ENCODE measurements at places on chromosomes 3 and 15.

DNA sequence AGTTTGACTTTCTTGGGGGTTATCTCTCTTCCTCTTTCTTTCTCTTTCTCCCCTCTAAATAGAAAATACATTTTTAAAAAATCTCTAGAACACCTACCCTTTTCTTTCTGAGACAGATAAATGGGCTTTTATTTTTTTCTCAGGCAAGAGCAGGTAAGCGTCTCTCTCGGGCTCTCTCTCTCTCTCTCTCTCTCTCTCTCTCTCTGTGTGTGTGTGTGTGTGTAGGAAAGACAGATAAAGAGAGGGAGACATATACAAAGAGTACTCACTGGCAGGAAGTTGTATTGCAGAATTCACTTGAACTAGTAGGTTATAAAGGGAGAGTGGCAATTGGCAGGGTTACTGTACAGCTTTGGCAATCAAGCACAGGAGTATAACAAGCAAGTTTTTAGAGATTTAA lies 118.1 kb upstream of the LSAMP start:
- DNase-seq = no peak

DNA sequence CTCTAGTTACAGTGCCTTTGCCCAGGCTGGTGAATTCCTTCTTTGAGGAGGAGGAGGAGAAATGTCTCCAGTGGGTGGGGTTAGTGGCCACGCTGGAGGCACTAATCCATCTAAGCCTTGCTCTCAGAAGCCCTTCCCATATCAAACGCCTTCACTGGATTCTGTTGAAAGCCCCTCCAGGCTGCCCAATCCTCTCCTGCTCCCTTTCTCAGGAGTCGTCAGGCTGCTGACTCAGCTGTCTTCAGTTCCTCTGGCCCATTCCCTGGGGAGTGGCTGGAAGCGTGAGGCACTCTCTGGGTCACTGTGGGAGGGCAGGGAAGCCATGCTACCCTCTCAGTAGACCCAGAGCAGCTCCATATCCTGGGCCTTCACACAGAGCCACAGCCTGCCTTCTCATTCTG lies 2.7 kb downstream of the AP2M1 start:
- DNase-seq = no peak

DNA sequence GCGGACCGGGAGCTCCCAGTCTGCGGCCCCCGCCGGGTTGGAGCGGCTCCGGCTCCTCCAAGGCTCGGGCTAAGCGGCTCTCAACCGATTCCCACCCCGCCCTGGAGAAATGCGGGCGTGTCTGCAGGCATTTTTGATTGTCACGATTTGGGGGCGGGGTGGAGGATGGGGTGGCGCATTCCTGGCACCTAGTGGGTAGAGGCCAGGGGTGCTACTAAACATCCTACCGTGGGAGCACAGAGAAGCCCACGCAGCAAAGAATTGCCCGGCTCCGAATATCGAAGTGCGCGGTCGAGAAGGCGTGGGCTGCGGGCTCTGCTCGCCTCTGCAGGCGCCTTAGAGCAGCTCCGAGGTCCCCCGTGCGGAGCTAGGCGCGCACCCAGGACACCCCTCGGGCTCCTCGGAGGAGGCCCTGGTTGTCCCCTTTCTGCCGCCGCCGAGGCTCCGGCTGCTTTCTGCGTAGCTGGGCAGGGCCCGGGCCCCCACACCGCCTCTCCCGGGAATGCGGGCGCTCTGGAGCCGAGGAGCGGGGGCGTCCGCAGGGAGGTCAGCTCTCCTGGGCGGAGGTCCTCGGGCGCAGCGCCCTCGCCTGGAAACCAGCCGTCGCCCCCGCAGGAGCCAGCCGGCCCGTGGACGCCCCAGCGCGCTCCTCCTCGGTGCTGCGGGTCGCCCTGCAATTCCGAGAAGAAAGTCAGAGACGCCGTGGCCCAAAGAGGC lies 16.5 kb upstream of the LAMP3 start:
- DNase-seq = peak; percentile 54

DNA sequence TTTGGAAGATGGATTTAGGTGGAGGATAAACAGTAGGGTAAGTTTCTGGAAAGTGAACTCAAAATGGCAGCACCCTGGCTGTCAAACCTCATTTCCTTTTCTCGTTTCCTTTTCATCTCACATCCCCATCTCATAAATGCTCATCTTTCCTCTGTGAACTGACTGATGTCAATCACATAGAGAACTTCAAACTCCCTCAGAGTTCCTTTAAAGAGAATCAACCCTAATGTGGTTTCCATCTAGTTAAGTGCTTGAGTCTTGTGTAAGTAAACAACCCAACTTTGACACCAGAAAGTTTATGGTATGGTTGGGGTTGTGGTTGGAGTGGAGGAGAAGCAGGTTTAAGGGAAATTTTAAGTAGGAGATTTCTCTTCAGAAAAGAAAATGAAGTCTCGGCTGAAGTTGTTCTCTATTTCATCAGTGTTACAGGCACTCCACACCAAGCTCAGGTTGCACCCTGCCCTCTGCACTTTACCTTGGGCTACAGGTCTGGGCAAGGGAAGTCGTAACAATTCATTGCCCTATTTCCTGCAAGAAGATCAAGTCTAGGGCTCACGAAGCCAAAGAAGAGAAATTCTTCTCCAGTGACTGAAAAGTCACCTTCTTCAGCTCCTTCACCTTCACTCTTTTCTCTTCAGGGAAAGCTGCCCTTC lies 34.4 kb upstream of the TNIK start:
- DNase-seq = no peak

DNA sequence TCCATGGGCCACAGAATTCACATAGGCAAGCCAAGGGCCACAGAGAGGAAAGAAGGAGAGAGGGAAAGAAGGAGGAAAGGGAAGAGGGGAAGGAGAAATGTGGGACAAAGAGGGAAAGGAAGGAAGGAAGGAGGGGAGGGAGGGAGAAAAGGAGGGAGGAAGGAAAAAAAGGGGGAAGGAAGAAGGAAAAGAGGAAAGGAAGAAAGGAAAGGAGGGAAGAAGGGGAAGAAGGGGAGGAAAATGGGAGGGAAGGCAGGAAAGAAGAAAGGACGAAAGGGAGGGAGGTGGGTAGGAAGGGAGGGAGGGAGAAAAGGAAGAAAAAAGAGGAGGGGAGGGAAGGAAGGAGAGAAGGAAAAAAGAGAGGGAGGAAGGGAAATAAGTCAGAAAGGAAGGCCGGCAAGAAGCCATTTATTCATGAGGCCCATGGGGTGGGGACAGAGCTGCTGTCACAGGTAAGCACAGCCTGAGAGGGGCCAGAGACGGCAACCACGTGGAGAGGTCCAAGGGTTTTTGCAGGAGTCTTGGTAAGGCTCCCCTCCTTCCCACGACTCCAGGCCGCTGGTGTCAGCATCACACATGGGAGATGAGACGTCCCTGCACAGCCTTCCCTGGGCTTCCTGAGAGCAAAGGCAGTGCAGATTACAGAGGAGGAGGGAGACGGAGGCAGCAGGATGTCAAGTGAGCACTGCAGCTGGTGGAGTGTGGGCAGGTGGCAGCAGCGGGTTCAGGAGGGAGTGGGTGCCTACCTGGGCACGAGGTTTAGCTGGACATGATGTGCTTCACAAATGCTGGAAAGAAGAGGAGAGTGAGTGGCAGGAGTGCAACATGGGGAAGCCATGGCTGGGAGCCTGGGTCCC lies 5.5 kb downstream of the MYL3 start:
- DNase-seq = no peak

GRCh38 chr3:126102530-126102951 lies 18.6 kb upstream of the SLC41A3 start:
- no peak for DNase-seq

- no peak for DNase-seq
Measured at GRCh38 chr3:31390466-31390865, 142.3 kb upstream of the STT3B start.

DNA sequence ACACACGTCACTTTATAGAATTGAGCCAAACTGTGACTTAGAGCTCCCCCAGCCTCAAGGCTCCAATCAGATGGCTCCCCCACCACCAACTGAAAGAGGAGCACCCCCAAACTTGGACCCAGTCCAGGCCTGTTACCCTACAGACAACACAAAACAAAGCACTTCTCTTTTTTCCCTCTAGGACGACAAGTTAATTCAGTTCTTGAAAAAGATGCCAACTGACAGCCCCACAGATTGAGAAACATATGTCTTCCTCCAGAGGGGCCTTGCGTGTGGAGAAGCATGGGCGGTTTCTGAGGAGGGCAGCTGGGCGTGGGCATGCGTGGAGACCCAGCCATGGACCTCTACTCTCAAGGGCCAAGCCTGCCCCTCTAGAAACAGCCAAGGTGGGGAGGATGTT lies 229.5 kb downstream of the SHQ1 start:
- no peak for DNase-seq

DNA sequence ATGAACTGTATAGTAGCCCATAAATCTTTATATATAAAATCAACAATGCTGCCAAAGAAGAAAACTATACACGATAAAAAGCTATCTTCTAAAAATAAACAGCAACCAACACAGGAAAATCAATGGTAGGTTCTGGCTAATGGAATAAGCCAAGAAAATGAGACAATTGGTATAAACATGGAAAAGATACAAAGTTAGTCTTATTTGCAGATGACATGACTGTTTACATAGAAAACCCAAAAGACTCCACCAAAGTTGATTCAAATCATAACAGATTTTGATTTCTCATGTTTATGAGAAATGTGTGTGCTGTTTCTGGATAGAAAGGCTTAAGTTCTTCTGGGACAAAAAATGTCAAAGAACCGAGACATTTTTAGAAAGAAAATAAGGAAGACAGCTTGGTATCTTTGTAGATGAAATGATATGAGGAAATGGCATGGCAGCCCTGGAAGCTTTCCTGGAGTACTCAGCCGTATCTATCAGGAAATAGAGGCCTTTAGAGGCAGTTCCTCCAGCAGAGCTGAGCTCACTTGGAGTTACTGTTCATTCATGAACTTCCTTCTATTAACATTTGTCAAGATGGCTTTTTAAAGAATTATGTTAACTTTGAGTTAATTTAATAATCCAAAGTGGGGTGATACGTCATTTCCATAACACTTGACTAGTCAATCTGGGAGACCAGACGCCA lies 36.7 kb upstream of the VILL start:
- DNase-seq = no peak

DNA sequence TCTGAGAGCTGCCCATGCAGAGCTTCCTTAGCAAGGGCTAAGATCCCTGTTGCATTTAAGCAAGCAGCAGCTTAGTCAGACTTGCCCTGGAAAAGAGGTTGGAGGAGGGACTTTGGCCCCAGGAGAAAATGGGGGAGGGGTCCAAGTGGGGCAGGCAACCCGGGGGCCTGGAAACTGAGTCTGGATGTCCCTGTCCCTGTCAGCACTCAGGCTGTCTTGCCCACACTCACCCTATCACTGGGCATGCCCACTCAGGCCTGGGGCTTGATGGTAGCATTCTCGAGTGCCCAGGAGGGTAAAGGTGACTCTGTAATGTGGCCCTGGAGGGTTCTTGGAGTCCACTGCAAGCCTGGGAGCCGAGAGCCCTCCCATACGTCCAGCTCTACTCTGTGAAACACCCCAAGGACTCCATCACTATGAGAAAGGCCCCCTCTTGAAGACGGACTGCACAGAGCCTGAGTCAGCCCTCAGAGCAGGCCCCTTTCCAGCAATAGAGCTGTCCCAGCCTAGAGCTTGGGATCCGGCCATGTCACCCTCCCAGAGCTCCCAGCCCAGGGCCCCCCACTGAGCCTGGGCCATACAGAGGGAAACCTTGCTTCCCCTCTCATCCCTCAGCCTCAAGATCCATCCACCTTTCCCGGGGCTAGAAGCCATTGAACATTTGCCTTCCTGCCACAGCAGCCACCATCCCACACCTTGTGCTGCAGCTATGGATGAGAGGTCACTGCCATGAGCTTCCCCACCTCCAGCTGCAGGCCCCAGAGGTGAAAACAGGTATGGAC lies 13.4 kb downstream of the MYL3 start:
- DNase-seq = no peak

DNA sequence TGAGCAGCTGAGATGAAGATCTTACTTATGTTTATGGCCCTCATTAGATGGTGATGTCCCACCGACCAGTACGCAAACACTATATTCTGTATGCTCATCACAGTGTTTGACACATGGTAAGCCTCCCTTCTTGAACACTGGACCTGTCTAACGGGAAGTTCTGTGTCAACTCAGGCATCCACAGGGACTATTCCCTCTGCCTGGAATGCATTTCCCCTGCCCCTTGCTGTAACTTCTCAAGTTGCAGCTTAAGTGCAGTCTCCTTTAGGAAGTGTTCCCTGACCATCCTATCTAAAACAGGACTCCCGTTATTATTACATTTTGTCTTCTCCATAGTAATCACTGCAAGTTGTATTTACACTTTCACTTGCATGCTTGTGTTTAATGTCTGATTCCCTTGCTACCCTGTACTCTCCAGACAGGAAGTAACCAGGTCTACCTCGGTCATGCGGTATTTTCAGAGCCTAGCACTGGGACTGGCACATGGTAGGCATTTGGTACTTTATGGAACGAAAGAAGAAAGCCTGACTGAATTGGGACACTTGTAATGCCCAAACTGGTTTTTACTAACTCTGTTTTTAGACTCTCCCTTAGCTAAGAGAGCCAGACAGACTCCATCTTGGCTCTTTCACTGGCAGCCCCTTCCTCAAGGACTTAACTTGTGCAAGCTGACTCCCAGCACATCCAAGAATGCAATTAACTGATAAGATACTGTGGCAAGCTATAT lies 8.7 kb downstream of the DET1 start:
- DNase-seq = no peak

DNA sequence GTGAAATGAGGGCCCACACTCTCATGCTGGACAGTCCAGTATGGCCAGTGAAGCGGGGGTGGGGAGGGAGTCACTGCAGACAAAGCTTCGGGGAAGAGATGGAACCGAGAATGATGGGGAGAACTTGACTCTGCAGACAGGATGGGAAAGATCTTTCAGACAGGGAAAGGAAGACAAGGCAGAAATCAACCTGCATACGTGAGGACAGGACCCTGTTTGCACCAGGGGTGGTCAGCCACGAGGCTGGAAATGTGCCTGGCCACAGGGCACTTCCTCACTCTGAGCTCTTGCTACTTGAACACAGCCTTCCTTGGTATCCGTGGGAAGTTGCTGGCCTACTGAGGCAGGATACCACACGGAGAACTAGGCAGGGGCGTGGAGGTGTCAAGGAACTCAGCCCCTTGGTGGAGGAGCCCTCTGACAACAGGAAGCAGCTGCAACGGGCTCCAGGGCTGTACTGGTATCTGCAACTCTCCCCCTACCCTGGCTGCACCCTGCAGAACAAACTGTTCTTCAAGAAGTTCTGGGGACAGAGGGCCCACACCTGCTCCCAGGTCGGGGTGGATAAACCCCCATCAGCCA lies 9.3 kb upstream of the SRP14 start:
- no peak for DNase-seq

DNA sequence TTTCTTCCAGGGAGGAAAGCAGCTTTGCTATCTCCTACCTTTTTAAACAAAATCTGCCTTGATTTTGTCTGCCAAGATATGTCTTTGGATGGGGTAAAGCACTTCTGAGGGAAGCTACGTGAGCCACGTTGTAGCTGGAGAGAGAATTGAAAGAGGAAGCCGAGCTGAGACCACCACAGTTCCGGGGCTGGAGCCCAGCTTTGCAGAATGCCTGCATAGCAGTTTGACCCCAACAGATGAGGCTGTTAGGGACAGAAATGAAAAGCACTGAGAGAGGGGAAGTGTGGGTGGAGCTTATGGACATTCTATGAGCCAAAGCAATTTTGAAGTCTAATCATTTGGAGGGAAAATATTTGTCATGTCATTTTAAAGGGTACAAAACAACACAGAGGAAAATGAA lies 45.4 kb downstream of the LIPC start:
- no peak for DNase-seq

- no peak for DNase-seq
Measured at GRCh38 chr3:153744889-153745288, 376.3 kb upstream of the ARHGEF26 start.

- no peak for DNase-seq
Measured at GRCh38 chr15:41256103-41256502, 25.0 kb downstream of the CHP1 start.

Data from activated naive CD4-positive, alpha-beta T cell treated with Interleukin-2 at 50 U/mL for 16 hours (primary cell).